ENCODE measurements at places on chromosomes 16 and 17.
A peak's percentile ranks its signal among the peaks of the same experiment; 100 is the strongest.

DNA sequence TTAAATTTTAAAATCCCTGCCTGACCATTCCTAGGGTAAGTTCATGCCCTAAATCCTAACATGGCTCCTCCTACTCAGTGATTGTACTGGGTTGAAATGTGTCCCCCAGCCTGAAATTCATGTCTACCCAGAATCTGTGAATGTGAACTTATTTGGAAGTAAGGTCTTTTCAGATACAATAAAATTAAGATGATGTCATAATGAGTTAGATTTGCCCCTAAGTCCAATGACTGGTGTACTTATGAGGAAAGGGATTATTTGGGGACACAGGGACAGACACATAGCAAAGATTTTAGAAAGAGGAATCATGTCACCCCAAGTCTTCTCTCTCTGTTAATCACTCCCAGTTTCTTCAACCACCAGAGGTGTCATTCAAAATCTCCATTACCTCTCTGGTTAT lies 185.3 kb downstream of the HS3ST4 start:
- no peak for DNase-seq

GRCh38 chr16:27571433-27572326 lies 21.7 kb downstream of the KATNIP start:
- no peak for DNase-seq

DNA sequence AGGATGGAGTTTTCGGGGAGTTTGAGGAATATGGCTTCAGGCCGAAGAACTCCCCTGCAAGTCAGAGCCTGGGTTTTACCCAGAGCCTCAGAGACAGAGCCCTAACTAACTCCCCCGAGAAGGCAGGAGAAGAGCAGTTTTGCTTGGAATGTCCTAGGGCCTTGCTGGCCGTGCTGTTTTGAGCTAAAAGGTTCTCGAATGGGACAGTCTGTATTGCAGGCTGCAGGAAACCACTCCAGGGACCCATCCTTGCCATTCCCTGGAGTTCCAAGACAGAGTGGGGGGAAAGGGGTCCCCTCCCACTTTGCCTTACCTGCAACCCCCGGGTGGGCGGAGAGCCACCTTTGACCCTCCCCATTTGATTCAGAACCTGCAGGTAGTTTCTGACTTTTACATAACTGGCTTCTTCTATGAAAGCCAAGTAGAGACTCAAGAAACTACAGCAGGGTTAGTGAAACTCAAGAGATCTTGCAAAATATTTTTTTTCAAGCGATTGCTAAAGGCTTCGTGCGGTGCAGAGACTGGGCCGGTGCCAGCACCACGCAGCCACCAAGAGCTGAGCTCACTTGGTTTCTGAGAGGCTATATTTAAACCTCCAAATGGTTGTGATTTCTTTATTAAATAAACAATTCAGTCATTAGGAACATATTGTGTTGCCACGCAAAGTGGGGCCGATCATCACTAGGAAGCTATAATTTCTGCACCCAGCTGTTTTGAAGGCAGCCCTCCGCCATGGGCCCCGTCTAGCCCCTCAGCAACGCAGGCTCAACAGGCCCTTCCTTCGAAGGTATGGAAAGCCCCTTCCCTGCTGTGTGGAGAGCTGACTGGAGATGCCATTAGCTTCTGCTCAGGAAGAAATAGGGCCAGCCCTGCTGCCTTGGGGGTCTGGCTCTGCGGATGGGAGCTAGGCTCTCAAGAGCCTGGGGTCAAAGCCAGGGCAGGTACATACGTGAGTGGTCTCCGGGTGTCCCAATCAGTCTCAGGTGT lies 223.0 kb downstream of the NTN1 start:
- no peak for DNase-seq

DNA sequence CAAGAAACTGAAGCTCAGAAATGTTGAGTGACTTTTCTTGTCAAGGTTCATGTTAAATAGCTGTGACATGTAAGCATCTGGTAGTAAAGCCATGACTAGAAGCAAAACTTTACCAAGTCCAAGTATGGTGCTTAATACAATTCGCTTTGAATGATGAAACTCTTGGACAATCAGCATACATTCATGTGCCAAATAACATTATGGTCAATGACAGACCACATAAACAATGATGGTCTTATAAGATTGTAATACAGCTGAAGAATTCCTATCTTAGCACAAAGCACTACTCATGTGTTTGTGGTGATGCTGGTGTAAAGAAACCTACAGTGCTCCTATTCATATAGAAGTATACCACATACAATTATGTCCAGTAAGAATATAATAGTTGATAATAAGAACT lies 97.1 kb upstream of the RPRML start:
- no peak for DNase-seq

- peak; percentile 26 for DNase-seq
Observed at GRCh38 chr17:8832711-8833352, 33.7 kb upstream of the MFSD6L start.

DNA sequence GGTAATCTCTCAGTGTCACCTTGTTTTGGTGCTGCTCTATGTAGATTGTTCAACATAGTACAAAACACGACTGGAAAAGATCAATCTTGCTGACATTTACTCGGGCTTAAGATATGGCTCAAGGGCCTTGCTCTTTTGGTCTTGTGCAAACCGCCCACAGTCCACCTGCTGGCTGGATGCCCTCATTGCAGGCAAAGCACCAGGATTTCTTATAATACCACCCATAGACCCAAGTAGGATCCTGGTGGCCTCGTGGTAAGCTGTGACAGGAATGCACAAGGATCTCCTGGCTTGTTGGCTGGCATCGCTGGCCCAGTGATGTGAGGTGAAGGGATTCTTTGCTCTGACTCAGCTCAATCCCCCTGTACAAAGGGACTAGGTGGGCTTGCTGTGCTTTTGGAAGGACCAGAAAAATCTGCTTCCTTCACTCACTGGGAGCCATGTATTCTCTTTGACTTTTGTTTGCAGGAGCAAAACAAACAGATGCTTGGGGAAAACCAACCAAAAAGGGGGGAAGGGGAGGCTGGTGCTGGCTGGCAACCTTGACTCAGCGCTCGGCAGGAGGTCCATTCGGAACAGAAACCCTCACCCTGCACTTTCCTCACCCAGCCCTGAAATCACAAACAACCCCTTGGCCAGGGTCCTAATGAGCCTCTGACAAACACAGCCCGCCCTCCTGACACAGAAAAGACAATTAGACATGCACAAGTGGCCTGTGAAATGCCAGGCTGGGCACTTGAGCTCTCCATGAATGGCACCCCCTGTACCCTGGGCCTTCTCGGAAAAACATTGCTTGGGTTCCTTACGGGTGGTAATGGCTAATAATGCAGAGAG lies 36.6 kb upstream of the MED9 start:
- peak; percentile 80 for DNase-seq

DNA sequence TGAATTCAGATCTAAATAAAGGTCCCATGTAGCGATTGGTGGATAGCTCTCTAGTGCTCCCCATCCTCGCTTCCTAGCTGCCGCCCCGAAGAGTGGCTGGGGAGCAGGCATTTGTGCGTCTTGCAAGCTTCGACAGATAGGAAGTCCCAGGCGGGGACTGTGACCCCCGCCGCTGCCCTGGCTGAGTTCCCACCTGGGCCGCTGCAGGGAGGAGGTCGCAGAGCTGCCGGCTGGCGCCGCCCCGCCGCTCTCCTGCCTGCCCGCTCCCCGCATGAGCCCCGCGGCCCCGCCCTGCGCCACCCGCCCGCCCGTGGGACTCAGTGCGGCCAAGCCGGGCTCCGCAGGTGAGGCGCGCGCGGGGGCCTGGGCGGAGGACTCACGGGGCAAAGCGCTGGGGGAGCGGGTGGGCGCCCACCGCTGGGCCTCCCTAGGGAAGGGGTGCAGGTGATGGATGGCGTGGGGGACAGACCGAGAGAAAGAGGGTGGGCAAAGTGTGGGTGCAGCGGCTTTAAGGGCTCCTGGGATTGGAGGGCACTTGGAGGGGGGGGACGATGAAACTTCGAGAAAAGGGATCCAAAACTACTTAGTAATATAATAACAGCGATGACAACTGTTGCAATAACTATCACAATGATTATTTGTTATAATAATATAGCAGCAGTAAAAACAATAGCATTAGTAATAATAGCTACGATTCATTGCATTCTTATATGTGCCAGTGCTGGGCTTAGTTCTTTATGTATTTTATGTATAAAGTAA lies at the start of gene OTOA:
Gene OTOA, plus strand, starts transcription at position 80 of the 759 bp plus-strand sequence. CDS start 14,547 bp downstream, outside the sequence.
- no peak for DNase-seq

GRCh38 chr17:22266231-22266630 lies 573.9 kb downstream of the KCNJ18 start:
- no peak for DNase-seq

DNA sequence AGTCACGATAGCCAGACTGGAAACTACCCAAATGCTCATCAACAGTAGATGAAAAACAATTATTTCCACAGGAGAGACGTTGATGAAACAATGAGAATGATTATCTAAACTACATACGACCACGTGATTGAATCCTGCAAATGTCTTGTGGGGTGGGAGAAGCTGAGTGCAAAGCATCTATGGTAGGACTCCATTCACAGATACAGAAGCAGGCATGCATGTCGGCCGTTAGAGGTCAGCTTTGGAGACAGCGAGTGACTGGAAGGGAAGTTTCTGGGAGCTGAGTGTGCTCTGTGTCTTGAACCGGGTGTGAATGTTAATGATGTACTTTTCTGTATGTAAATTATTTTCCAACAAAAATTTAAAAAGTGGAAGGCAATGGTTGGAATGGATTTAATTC lies 71.5 kb upstream of the DNAJA2 start:
- DNase-seq: peak; percentile 40

DNA sequence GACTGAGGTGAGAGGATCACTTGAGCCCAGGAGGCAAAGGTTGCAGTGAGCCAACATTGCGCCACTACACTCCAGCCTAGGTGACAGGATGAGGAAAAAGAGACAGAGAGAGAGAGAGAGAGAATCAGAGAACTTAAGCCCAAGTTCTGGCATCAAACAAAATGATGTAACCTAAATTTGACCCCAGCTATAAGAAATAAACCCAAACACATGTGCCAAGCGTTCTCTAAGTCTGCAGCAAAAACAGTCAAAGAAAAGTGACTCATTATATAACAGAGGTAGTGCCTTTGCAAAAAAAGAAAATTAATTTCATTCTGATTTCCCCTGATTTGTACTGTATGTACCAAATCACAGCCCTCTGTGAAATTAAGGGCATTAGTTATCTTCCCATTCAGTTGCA lies 89.5 kb downstream of the CDH11 start:
- DNase-seq: no peak

DNA sequence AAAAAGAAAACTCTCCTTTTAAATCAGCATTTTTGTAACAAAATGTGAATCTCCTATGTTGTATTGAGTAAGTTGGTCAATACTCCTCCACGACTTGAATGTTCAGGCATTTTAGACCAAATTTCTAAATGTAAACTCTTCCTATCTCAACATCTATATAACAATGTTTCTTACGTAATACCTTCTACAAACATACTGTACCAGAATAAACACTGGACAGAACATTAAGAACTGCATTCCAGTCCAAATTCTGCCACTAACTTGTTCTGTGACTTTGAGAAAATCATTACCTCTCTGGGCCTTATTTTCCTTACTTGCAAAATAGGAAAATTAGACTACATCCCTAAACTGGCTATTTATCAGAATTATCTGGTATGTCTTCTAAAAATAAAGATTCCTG lies 40.1 kb downstream of the AKAP10 start:
- no peak for DNase-seq

DNA sequence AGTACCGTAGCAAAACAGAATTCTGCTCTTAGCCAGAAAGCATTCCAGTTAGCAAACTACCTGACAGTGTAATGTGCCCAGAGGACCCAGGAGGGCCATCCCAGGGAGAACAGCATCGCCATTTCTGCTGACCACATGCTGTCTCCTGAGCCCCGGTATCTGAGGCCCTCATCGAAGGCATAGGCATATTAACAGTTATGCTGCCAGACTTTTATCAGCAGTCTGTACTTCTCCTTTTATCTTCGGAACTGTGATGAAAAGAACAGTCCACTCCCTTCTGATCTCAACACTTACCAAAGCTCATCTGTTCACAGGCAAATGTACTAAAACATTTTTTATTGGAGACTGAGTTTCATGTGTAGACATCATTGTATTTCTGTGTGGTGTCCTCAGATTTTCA lies 236.4 kb downstream of the PRKCA start:
- no peak for DNase-seq

GRCh38 chr16:5447734-5448133 lies 350.1 kb upstream of the EEF2KMT start:
- no peak for DNase-seq

DNA sequence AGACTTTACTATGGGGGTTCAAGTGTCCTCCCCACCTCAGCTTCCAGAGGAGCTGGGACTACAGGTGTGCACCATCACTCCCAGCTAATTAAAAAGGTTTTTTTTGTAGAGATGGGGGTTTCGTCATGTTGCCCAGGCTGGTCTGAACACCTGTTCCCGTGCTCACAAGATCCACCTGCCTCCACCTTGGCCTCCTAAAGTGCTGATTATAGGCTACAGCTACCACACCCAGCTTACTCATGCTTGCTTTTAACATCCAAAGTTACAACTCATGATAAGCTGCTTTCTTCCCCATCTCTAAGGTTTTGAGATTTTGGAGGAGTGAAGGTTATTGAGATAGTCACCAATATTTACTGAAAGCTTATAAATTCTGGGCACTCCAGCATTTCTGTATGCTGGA lies 2.6 kb downstream of the NUP88 start:
- no peak for DNase-seq

DNA sequence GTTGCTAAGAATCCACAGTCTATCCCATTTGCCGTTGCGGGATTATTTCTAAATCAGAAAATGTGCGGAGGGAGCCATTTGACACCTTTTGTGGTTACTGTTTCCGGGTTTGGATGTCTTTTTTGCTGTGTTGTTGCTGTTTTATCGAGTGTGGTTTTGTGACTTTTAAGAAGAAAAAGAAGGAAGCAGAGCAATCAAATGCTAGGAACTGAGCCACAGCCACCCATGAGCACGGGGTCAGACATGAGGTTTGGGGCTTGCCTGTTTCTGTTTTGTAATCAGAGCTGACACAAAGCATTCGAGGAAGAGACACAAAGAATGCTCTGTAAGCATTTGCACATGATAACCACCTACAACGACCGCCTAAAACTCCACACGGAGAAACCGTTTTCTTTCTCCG lies 53.1 kb upstream of the CHMP6 start:
- peak; percentile 44 for DNase-seq

GRCh38 chr16:4976611-4977145 lies 18.5 kb downstream of the SEC14L5 start:
- DNase-seq: no peak

- DNase-seq: peak; percentile 83
Observed at GRCh38 chr16:56916571-56917403, 15.2 kb upstream of the HERPUD1 start.

- DNase-seq: peak; percentile 73
Observed at GRCh38 chr17:78294776-78295175, 63.3 kb downstream of the TMEM235 start.

DNA sequence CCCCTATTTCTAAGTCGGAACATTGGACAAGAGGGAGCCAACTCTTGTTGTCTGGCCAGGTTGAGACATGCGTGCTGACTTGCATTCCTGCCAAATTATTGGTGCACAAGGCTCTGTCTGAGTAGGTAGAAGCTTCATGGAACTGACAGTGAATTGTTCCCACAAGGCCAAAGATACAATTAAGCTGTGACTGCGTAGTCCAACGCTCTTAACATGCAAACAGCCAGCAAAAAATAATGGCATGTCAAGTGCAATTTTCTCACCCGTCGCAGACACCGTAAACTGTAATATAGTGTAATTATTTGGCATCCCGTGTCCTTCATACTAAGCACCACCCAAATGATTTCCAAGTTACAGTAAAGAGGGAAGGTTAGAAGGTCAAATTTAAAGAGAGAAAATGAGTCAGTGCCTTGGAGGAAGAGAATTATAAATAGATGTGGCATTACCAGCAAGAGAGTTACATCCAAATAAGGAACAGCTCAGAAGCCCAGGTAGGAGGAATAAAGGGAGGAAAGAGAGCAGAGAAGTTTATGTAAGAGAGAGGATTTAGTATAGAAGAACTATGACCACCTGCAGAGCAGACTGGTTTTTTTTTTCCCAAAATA lies 21.8 kb downstream of the CDH8 start:
- no peak for DNase-seq
